Activated CD4-positive, alpha-beta T cell treated with anti-CD3 and anti-CD28 coated beads, Interleukin-2, amount 10 ng/mL, durations not matched to agents 7 days and 5 days (primary cell): ENCODE measurements at places on chromosomes 7 and 10. TPM values are rescaled to one million over a fixed set of nuclear protein-coding genes. Genes with fewer than 3 reads are reported as not detected.

DNA sequence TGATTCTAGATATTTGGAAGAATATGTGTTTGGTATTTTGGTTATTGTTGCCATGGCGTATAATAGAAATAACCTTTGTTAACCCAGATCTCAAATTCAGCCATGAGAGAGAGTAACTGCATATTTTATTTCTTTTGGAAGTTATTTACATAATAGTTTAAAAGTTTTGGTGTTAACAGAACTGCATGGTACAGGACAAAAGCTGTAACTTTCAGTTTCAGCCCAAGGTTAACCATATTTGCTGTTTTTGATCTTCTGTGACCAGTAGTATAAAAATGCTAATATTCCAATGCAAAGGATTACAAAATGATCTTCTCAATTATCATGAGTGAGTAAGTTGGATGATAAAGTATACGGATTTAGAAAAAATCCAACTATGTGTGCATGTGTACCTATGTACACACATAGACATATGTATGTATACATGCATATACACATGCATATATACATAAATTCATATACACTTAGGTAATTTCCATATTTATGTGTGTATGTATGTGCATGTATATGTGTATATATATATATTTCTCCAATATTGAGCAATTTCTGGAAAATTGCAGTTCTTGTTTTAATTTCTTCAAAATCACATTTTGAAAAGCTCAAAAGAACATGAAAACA, 38.0 kb upstream of the PIP4K2A start:
- no peaks in the 10 kb centered on the region for H3K36me3 ChIP-seq
- H3K27ac ChIP-seq: no peak overlapping the region
- no peaks in the 10 kb centered on the region for H3K27me3 ChIP-seq
- DNase-seq: no peak

DNA sequence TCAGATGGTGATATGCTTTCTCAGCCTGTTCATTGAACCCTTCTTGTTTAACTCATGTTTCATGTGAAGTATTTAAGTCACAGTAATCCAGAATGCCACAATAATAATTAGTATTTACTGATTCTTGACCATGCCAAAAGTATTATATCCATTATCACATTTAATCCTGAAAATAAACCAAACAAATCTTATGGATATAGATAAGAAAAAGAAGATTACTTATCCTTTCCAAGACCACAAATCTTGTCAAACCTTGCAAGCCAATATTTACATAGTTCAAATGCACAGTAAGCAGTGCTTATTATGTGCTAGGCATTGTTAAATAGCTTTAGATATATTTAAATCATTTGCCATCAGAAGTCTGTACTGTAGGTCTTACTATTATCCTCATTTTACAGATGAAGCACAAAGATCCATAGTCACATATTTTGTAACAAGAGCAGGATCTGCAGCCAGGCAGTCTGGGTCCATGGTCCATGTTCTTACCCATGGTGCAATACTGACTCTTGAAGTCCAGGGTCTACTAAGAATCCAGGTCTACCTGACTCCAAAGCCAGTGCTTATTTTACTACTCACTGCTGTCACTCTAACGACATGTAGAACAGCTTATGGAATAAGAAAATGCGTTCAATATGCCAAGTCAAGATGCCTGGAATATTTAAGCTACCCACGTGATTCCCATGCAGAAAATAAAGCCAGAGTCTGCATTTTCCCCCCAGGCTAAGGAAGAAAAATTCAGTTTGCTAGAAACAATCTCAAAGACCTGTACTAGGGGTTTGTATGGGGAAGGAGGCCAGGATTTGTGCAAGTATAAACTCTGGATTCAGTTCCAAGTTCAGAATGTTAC, 984.8 kb upstream of the LRRTM3 start:
- H3K36me3 ChIP-seq: no peaks in the 10 kb centered on the region
- no peaks in the 10 kb centered on the region for H3K27me3 ChIP-seq
- H3K4me1 ChIP-seq: no peaks in the 10 kb centered on the region
- H3K4me3 ChIP-seq: no peak overlapping the region

DNA sequence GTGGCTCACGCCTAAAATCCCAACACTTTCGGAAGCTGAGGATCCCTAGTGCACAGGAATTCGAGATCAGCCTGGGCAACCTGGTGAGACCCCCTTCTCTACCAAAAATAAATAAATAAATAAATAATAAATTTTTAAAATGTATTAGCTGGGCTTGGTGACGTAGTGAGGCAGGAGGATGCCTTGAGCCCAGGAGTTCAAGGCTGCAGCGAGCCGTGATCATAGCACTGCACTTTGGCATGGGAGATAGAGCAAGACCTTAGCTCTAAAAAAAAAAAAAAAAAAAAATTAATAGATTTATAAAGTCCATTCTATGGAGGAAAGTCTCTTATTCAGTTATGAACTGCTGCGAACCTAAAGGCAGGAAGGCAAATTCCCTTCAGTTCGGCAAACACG, 1.1 kb upstream of the PTPN12 start:
- H3K36me3 ChIP-seq: no peaks in the 10 kb centered on the region
- H3K27me3 ChIP-seq: peaks cover 10% of the 10 kb centered on the region
- peaks cover 20% of the 10 kb centered on the region for H3K4me1 ChIP-seq
- H3K27ac ChIP-seq: no peak overlapping the region

DNA sequence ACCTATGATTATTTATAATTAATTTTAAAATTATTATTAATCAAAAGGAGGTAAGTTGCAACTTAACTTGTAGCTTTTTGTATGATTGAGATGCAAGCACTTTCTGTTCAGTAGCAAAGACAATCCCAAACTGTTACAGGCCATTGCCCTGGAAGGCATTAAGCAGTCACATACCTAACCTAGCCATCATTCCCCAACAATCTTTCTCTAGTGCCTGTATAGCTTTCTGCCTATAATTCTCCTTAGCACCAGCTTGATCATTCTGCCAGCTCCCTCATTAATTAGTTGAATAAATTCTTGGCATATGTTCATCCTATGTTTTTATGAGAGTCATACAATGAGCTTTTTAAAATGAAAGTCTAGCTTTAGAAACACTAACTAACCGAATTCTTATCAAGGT, 178.9 kb upstream of the TMEM106B start:
- H3K4me3 ChIP-seq: no peak overlapping the region
- no peaks in the 10 kb centered on the region for H3K36me3 ChIP-seq
- no peak for DNase-seq
- H3K27ac ChIP-seq: no peak overlapping the region

NPY4R gene
- not detected for total RNA-seq

- peaks cover 10% of the 10 kb centered on the region for H3K36me3 ChIP-seq
- H3K27me3 ChIP-seq: no peaks in the 10 kb centered on the region
- H3K27ac ChIP-seq: peak overlapping the region; percentile 10
- H3K4me1 ChIP-seq: peaks cover 47% of the 10 kb centered on the region
- DNase-seq: no peak
Measured at GRCh38 chr7:8115547-8116402, 146.2 kb downstream of the ICA1 start.

GRCh38 chr10:116769791-116770190, 27.4 kb upstream of the HSPA12A start:
- no peak overlapping the region for H3K4me3 ChIP-seq
- H3K27ac ChIP-seq: no peak overlapping the region
- peaks cover 19% of the 10 kb centered on the region for H3K27me3 ChIP-seq
- no peaks in the 10 kb centered on the region for H3K4me1 ChIP-seq
- DNase-seq: no peak

DNA sequence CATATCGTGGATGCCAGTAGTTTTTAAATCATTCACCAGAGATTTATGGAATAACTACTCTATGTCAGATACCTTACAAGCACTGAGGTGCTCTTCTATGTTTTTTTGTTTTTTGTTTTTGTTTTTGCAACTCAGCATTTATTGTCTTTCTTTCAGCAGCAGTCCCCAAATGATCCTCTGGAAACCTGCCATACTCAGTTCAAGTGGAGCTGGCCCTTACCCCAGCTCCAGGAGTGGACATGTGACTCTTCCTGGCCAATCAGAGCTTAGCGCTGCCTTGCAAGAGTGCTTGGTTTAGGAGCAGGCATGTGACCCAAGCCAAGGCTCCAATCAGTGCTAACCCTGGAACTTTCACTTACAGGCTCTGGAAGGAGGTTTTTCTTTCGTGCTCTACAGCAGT, 356.6 kb upstream of the ZMIZ1 start:
- H3K27me3 ChIP-seq: peaks cover 3% of the 10 kb centered on the region
- no peak overlapping the region for H3K27ac ChIP-seq
- H3K4me3 ChIP-seq: no peak overlapping the region
- H3K4me1 ChIP-seq: no peaks in the 10 kb centered on the region
- no peak for DNase-seq

DNA sequence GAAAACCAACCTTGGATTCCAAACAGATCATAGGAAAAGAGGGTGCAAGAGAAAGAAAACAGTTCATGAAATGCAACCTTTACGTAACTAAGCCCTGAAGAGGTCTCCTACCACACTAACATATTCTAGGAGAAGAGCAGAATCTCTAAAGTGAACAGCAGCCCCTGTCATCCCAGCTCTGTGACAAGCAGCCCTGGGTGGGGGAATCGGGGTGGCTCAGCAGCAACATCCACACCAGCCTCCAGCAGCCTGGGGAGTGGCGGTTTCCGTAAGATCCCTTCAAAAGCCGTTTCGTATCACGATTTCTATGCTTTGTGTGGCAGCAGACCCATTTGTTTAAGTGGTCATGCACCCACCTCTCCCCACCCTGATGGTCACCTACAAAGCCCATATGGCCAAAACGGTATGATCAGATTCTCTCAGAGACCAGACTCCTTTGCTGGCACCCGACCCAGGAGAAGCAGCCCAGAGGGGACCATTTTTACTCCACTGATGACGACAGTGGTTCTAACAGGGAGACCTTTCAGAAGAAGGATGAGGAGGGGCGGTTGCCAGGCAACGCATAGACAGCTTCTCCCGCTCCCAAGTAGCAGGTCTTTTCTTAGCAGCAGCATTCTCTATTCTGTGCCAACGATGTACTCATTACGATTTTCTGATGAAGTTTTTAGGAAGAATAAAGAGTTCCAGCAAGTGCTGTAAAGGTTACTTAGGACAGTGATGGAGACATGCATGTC, 300.6 kb downstream of the DNAJB6 start:
- H3K4me3 ChIP-seq: no peak overlapping the region
- H3K4me1 ChIP-seq: no peaks in the 10 kb centered on the region
- peaks cover 2% of the 10 kb centered on the region for H3K36me3 ChIP-seq

DNA sequence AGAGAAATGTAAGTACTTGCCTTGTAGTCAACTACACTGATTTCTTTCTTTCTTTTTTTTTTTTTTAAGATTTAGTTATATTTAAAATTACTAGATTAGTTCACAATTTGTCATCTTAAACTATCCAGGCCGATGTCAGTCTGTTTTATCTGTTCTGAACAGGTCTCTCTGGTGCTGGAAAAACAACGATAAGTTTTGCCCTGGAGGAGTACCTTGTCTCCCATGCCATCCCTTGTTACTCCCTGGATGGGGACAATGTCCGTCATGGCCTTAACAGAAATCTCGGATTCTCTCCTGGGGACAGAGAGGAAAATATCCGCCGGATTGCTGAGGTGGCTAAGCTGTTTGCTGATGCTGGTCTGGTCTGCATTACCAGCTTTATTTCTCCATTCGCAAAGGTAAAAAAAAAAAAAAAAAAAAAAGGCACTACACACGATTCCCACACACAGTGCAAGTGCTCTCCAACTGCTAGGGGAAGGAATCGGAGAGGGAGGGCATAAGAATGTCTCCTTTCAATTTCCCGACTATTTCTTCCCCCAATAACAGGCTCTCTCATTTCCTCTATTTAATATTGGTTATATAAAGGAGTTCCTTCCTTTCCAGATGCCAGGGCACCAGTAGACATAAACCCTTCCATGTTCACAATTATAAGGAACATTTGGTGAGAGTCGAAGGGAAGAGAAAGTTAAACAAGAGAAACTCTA, 53.4 kb downstream of the PAPSS2 start:
- no peaks in the 10 kb centered on the region for H3K36me3 ChIP-seq
- peaks cover 4% of the 10 kb centered on the region for H3K27me3 ChIP-seq
- no peak overlapping the region for H3K27ac ChIP-seq
- DNase-seq: no peak

DNA sequence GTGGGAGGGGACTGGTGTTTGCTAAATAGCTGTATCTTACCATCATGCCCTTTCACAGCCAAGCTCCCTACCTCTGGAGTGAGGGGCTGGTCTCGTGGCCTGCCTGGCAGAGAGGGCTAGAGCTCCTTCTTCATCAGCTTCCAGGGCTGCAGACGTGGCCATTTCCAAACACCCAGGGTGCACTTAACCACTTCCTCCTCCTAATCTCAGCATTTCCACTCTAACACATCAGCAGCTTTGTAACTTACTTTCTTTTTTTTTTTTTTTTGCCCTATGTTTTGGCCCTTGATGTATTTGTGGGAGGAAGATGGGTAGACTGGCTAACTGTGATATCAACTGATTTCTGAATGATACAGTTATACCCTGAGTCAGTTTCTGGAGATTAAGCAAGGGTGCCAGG, 27.4 kb downstream of the LRRC4 start:
- H3K36me3 ChIP-seq: peaks cover 9% of the 10 kb centered on the region
- no peak overlapping the region for H3K4me3 ChIP-seq

GPR85 gene
- not detected for total RNA-seq
